GDM1 (cell line): ENCODE measurements at places on chromosomes 3 and 15.

DNA sequence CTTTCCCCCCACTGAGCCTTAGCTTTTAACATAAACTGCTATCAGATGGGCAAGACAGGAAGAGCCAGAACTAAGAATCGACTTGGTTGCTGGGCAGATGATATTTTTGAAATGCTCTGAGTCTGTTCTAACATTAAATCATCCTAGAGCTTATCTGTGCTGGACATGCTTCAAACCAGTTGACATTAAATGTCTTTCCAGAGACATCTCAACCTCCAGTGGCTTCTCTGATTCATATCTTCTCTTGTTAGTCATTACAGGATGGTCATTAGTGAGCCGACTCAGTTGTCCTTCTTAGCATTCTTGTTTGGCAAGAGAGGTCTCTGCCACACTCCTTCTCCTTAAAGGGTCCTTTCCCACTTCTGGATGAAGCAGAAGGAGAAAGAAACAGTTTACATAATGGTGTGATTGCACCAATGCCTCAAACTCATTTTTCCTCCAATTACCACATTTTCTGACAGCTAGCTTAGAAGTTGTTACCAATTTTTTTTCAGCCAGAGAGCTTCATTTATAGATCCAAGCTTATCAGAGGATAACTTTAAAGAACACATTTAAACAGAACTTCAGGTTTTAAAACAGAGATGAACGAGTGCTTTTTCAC lies 21.7 kb upstream of the SYN2 start:
- DNase-seq = no peak

DNA sequence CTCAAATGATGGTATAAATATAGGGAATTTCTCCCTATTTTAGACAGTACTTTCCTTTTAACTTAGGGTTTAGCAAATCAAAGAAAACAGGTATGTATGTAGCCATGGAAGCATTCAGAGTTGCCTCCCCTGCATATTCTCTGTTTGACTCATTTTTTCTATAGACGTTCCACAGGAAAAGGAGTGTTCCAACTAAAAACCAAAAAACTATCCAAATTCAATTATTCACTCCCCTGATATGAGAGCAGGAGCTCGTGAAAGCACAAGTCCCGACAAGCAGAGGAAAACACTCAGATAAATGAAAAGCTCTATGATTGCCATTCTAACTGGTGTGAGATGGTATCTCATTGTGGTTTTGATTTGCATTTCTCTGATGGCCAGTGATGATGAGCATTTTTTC lies 119.5 kb downstream of the FRMD5 start:
- no peak for DNase-seq

DNA sequence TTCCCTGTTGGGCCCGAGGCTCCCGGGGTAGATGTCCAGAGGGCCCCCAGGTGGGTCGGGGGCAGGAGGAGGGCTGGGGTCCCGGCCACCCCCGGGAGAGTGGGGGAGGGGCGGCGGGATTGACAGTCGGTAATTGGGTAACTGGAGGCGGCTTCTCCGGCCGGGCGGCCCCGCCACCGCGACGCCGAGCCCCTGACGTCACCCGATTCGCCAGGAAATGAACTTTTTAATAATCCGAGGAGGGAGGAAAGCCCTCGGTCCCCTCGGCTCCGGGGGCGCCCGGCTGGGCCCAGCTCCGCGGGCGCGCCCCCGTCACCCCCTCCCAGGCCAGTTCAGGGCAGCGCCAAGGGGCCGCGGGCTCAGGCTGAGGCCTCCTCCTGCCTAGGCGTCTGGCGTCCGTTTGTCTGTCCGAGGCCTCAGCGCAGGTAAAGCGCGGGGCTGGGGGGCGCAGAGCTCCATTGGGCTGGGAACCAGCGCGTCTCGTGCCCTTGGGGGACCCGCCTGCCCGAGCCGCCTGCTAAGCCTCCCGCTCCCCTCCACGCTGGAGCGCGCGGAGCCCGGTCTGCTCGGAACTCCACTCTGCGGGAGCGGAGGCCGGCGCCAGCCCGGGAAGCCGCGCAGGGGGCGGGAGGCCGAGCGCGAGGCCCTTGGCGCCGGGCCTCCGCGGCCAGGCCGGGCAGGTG lies 3.9 kb downstream of the GATA2 start:
- peak; percentile 24 for DNase-seq

- DNase-seq = no peak
Measured at GRCh38 chr3:4504340-4505261, 11.5 kb downstream of the ITPR1 start.

DNA sequence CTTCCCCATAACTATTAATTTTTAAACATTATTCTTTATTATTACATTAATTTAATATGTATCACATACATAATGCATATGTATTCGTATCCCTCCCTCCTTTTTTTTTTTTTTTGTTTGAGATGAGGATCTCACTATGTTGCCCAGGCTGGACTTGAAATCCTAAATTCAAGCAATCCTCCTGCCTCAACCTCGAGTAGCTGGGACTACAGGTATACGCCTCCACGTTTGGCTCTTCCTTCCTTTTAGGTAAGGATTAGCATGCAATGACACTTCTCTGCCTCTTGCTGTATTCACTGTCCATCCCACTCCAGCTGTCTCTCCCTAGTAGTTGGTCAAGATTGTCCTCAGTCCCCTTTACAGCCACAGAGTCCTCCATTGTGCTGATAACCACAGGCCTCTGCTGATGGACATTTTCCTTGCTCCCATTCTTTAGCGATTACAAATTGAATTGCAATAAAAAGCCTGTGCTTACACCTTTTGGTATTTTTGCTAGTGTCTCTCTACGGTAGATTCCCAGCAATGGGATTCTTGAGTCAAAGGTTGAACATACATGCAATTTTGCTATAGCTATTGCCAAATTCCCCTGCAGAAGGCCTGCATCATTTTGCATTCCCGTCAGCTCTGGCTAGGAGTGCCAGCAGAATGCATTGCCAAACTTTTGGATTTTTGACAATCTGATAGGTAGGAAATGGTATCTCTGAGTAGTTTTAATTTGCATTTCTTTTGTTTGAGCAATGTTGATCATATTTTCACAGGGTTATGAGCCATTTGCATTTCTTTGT lies 156.6 kb downstream of the SMAD6 start:
- no peak for DNase-seq

GRCh38 chr3:126275620-126275904 lies 81.6 kb downstream of the KLF15 start:
- DNase-seq = no peak

DNA sequence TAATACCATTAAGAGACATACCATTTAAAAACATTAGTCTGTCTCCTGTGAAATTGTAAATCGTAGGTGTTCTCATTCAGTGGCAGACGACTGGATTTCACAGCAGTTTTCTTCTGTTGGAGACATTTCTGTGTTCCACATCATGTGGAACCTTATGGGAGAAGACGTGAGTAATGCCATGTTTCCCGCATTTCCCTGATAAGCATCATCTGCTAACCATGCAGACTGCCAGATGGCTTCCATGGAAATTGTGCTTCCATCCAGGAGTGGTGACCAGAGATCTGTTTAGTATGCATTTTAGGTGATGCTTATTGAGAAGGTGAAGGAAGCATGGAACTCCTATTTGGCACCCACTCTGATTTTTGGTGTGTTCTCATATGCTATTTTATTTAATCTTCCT lies 28.4 kb upstream of the ST3GAL6 start:
- no peak for DNase-seq

DNA sequence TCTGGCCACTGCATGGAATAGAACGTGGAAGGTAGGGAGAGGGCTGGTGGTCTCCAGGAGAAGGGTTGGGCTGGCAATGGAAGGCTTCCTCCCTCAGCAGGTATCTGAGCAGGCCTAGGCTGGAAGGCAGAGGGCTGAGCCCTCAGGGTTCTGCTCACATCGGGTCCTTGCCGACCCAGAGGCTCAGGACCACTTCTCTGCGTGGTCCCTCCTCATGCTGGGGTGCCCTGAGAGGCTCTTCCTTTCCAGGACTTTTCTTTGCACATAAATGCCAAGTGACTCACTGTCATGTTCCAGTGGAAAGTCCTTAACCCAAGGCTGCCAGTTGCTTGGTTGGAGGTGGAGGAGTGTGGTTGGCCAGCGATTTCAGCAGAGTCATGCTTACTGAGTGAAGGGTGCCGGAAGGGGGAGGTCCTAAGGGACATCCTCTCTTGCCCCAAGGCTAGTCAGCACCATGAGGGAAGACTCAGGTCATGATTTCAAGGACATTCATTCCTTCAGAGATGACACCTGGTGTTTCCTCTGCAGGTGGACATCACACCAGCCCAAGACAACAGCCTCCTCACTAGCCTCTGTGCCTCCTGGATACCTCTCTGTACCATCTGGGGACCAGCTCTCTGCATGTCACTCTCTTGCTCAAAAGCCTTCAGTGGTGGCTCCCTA lies 8.2 kb downstream of the SLC6A6 start:
- DNase-seq = peak; percentile 68

DNA sequence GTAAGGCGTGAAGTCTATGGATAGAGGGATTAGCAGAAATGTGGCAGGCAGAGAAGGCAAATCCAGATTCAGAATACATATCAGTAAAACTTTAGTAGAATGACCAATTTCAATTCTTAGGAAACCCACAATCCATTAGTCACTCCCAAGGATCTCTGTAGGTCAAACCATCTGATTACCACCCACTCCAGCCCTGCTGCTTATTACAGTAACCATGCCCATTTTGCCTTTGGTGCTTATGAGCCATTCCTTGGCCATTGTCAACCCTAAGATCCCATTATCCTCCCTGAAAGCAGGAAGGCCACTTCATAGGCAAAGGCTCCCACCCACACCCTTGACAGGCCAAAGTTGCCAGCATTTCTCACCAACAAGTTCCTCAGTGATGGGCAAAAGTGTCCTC lies 5.1 kb upstream of the KLHL40 start:
- no peak for DNase-seq

DNA sequence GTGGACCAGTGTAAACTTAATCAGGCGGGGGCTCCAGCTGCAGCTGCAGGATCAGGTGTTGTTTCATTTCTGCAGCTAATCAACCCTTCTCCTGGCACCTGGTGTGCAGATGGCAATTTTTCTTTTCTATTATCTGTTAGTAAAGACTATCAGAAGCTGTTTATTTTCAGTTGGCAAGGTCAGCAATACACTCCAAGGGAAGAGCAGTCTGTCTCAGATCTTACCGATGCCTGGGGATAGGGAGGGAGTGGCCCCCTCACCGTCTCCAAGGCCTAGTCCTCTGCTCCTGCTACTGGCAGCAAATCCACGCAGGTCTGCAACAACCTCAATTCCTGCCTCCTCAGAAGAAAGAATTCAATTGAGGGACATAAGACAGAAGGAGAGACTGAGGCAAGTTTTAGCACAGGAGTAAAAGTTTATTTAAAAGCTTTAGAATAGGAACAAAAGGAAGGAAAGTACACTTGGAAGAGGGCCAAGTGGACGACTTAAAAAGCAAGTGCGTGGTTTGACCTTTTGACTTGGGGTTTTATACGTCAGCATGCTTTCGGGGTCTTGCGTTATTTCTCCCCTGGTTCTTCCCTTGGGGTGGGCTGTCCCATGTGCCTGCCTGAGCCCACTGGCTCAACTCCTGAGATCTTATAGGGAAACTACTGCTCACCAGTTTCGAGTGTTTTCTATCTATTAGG lies 9.2 kb downstream of the CCRL2 start:
- no peak for DNase-seq

DNA sequence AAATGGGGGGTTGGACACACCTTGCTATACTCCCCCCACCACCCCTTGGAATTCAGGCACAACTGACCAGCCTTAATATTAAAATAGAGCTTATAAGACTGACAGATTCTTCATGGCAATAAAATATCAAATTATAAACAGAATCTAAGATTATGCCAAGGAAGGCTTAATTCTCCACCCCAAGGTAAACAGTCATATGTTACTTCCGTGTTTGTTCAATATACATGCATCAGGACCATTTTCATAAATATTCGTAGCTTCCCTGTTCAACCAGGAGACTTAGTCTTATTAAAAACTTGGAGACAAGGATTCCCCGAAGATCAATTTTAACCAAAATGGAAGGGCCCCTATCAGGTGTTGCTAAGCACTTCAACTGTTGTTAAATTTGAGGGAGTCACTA lies 13.3 kb upstream of the EHHADH start:
- DNase-seq = no peak

GRCh38 chr3:184314700-184315542 lies 515 bp downstream of the EIF4G1 start:
- DNase-seq = peak; percentile 48

DNA sequence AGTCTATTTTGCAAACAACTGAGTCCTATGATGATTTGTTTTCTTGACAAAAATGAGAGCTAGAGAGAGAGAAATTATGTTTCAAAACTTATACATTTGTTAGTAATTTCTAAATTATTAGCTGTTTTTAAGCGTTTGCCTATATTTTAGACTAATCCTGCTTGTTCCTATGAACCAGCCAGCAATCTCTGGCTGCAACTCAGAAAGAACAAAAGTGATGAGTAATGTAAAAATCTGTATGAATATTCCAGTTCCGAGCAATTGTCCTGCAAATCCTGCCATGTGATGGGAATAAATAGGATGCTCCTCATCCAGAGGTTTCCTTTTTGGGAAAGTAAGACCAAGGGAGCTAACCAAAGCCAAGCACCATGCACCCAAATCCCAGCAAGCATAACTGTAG lies 228.3 kb upstream of the GBE1 start:
- no peak for DNase-seq

DNA sequence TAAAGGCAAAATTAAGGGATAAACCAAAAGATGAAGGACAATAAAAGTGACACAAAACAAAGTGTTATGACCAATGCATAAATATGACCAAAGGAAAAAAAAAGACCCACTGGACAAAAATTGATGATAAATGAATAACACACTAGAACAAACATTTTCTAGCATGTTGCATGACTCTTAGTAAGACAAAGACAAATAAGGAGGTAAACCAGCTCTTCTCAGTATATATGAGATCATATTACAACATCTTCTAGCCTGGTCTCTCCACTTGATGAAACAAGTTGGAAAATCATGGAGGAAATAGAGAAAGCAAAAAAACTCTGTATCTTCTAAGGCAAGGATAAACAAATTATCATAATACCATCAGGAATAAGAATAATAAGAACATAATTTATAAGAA lies 163.9 kb upstream of the GBE1 start:
- no peak for DNase-seq

GRCh38 chr3:39178553-39178952 lies 13.8 kb downstream of the XIRP1 start:
- no peak for DNase-seq

DNA sequence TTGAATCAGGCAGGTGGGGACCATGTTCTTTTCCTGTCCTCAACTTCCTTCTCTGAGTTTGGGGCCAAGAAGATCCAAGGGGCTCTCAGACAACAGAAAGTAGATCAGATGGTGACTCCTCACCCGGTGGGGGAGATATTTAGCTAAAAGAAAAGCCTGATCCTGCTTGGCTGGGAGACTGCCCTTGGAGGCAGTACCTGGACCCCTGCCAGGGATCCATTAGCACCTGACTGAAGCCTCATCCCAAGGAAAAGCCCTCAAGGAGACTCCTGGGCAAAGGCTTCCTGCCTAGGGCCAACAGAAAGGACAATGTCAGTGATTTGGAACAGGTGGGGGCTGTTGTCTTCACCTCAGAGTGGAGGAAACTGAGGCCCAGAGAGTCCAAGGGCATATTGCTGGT lies 33.5 kb upstream of the HHATL start:
- no peak for DNase-seq

- no peak for DNase-seq
Measured at GRCh38 chr3:72011485-72011884, 226.5 kb upstream of the PROK2 start.

GRCh38 chr3:172449466-172450149 lies 1.4 kb upstream of the GHSR start:
- no peak for DNase-seq

GRCh38 chr3:146339349-146339748 lies 88.4 kb upstream of the PLSCR4 start:
- no peak for DNase-seq

- DNase-seq = no peak
Measured at GRCh38 chr3:110495201-110495927, 576.3 kb upstream of the NECTIN3 start.

GRCh38 chr15:89575656-89576416 lies 567 bp downstream of the TICRR start:
- DNase-seq = no peak

- DNase-seq = no peak
Measured at GRCh38 chr3:136464502-136464901, 214.4 kb downstream of the PCCB start.
